NCI-H526 treated with DMSO at 0.1 percent for 48 hours (cell line): ENCODE measurements at places on chromosomes 3 and 15.

- no peak for DNase-seq
Measured at GRCh38 chr3:63150880-63151279, 127.2 kb upstream of the SYNPR start.

DNA sequence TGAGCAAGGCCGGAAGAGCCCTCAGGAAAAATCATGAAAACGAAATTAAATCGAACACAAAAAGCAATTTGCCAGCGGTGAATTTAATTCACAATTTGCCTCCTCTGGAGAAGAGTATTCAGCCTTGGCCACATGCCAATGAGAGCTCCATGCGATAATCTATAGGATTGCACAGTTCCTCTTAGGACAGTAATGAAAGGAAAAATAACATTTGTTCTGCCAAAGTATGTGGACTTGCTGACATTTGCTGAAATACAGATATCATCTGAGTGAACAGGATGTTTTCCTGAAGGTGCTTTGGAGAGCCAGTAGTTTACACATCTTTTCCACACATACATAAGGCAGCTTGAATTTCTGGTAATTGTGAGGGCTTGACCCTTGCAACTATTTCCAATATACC is 188.6 kb upstream of the PDZRN3 start:
- no peak for DNase-seq

DNA sequence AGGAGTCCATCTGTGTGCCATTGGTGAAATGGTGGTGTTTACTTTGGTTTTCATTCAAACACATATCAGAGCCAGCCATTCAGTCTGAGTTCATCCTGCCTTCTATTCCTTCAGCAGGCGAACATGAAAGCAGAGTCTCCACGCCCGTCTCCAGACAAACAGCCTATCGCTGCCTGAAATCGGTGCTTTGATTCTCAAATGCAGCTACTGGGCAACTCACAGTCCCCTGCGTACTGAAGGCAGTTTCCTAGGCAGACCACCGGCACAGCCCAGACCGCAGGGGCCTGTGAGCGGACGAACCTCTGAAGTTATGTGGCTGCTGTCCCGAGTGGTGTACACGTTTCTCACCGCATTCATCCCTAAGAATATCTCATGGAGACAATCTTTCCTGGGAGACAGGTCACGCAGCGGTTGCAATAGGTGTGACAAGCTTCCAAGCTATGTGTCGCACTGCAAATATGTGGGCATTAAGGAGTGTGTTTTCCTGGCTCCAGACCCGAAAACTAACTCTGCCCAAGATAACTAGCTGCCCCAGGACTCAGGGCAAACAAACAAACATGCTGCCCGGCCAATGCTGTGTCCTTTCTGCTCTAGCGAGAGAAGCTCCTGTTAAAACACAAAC is 16.9 kb upstream of the RYR3 start:
- DNase-seq, result no peak

DNA sequence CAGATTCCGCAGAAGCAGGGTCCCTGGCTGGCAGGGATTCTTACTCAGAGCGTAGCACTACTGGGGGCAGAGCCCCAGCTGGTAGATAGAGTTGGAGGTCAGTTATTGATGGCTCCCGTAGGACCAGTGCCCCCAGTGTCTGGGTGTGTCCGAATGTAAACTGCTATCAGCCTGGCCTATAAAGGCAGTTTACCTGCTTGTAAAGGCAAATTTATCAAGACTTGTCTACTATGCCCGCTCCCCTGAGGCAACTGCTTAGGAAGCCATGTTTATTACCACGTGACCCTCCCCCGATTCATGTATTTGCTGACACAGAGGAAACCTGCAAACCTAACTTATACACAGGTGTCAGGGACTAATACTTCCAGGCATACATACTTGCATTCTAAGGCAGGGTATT is 607 bp upstream of the PPP1R14D start:
- peak; percentile 55 for DNase-seq

DNA sequence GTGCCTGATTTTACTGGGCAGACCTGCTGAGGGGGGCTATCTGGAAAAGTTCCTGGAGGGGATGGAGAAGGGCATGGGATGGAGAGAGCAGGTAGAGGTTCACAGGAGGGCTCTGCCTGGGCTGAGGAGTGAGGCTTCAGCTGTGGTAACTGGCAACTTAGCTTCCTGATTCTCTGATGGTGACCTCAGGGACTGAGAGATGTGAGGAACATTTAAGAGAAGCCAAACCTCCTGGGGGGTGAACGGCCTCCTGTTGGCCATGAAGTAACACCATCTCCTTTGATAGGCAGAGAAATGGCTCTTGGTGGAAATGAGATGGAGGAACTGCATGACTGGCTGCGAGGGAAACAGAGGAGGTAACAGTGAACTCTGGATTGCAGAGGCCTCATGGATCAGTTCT is 97.3 kb upstream of the ROPN1 start:
- no peak for DNase-seq
